ENCODE measurements at places on chromosomes 2 and 18.

- DNase-seq, result no peak
Measured at GRCh38 chr2:7672685-7673071, 755.5 kb downstream of the RNF144A start.

- DNase-seq, result no peak
Measured at GRCh38 chr18:79699653-79700052, 20.1 kb downstream of the CTDP1 start.

GRCh38 chr18:22296304-22296703, 121.4 kb downstream of the CTAGE1 start:
- no peak for DNase-seq

GRCh38 chr2:98556344-98557033, 51.8 kb downstream of the COA5 start:
- no peak for DNase-seq

- DNase-seq, result no peak
Measured at GRCh38 chr18:78981394-78981831, 1.8 kb downstream of the SALL3 start.

DNA sequence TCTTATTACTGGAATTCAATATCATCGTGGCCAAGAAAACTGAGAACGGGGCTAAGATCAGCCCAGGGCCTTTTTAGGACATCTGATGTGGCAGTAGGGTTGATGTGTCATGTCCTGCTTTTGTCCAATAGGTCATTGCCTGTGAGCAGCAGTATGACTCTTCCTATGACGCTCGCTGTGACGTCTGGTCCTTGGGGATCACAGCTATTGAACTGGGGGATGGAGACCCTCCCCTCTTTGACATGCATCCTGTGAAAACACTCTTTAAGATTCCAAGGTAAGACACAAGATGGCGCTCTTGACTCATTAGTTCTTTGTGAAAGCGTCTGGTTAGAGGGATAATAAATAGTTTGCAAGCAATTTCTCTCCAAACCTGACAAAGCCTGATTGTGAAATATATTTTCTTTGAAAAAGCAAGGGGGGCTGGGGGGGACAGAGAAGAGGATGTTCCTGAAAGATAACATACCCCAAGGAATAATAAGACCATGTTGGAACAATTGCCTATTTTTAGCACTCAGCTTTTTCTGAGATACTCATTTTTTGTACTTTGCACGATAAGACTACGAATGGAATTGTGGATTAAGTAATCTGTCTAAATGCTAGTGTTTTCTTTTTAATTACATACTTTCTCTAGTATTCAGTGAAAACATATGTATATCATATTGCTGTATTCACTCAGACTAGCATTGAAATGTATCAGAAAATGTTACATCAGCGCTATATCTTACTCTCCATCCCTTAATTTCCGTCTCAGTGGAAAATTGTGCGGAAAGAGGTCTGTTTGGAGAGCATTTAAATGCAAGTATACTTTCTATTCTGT, 58.1 kb downstream of the MYO3B start:
- peak; percentile 70 for DNase-seq

DNA sequence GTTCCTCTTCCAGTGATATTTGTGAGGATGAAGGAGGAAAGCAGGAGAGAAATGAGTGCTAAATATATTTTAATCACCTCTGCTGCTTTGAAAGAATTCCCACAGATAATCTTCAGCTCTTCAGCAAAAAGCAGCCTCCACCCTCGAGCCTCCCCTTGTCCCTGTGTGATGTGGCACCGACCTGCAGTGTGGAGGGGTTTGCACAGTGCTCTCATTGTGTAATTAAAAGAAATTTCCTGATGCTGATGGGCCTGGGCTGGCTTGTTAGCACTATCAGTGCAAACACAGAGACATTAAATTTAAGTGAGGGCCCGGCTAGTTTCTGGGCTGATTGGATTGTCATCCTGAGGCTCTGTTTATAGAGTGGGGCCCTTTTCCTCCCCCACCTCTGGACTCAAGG, 53.4 kb downstream of the KIF5C start:
- no peak for DNase-seq

DNA sequence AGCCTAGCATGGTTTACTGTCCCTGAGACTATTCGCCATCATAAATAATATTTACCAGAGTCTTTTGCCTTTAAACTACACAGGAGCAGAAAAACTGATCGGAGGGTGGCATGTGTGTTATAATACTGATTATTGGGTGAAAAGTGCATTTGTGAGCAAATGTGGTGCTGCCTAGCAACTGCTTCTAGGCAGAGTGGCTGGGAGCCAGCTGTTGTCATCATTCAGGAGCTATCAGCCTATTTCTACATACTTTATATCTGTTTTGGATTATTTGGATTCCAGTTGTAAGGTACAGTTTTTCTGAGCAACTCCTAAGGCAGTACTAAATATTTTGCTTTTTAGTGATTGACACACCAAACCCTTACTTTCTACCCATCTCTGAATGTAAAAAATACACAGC, 75.0 kb upstream of the MSTN start:
- peak; percentile 79 for DNase-seq

GRCh38 chr2:11366326-11366741, 21.9 kb upstream of the ROCK2 start:
- no peak for DNase-seq

DNA sequence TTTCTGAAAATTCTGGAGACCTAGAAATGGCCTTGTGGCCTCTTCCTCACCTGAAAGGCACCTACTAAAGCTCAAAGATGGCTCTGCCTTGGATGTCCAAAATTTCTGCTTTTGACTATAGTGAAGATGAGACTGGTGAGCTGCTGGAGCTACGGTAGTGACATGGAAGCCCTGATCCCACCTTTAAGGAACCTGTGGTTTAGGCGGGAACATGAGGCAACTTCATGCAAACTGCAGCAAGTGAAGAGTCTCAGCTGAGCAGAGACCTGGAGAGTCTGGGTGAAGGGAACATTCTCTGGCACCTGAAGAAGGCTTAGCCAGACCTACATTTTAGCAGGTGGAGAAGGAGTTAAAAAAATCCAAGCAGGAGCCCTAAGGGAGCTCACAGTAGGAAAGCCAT, 40.0 kb downstream of the GORASP2 start:
- DNase-seq, result no peak
